Esophagus muscularis mucosa (tissue), 4 donors: ENCODE measurements at places on chromosomes 11 and 22. TPM values are rescaled to one million over a fixed set of nuclear protein-coding genes. Genes with fewer than 3 reads are reported as not detected.
A peak's percentile ranks its signal among the peaks of the same experiment; 100 is the strongest.

GRCh38 chr11:119608781-119609180 is 120.2 kb downstream of the NECTIN1 start:
- no peak for DNase-seq

DNA sequence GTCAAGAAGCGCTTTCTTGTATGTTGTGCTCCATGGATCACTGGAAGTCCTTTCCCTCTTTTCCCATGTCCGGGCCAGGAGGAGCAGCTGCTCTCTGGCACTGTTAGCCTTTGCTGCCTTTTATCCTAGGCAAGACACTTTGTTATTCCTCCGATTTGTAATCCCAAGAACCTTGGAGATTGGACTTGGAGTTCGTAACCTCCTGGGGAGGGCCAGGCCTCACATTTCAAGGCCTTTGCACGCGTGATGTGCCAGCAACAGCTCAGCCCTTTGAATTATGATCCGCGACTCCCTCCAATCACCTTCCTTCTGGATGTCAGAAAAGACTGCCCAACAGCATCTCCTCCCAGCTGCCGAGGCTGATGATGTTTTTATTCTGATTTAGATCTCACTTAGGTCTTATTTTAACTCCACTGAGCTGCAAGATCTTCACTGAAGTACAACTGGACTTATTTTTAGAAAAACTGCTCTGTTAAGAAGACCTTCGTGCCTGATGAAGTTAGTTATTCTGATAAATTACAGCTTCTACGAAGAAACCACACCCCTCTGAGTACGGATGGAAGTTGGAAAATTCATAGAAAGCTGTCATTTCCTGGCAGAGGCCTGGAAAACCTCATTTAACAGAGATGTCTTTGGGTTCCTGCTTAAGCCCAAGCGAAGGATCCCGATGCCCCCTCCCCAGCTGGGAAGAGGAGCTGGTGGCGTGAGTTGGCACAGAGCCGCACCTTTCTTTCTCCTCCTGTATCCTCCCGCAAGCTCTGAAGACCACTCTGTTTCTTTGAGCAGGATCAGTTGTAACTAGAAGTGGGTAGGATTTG is 62.4 kb downstream of the PARVB start:
- DNase-seq: peak; percentile 94

The PSMC3 gene
- 193 TPM for total RNA-seq

The SYT12 gene
- not detected for total RNA-seq

GRCh38 chr11:108873941-108874340 is 209.1 kb downstream of the DDX10 start:
- no peak for DNase-seq

The CHRNA10 gene
- total RNA-seq: 1.7 TPM

GRCh38 chr11:71519546-71519945 is 7.5 kb upstream of the KRTAP5-7 start:
- no peak for DNase-seq

- no peak for DNase-seq
Observed at GRCh38 chr11:79414644-79415317, 26.0 kb downstream of the TENM4 start.

The C11orf42 gene
- total RNA-seq: not detected

The MISFA gene
- not detected for total RNA-seq

GRCh38 chr22:42066126-42066761 is 4.4 kb downstream of the NAGA start:
- DNase-seq: no peak

DNA sequence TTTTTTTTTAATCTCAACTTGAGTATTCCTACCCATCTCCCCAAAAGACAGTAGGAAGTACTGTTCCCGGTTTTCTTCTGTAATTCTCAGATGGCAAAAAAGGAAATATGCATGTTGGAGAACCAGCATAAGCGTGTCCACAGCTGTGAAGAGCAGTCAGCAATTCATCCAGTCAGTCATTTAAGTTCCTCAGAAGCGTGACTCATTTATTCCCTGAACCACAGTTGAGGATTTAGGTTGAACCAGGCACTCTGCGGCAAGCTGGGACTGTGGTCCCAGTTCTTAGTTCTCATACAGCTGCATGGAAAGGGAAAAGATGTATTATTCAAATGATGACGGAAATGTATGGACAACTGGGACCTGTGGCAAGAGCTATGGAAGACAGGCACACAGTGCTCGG is 61.0 kb upstream of the MYO18B start:
- DNase-seq: no peak

DNA sequence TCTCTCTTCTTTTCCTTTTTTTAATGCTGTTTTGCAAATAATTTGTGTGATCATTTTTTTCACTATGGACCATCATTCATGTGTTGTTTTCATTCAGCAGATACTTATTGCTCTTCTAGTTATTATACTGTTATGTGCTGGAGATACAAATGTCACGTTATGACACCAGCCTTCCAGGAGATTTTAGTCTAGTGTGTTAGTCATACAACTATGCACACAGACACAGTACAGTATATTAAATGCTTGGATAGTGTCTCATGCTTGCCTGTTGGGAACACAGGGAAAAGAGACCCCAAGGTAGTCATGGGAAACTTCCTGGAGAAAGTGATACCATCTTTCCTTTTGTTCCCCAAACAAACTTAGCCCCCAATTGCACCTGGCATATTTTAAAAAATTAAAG is 116.1 kb downstream of the UVRAG start:
- no peak for DNase-seq

DNA sequence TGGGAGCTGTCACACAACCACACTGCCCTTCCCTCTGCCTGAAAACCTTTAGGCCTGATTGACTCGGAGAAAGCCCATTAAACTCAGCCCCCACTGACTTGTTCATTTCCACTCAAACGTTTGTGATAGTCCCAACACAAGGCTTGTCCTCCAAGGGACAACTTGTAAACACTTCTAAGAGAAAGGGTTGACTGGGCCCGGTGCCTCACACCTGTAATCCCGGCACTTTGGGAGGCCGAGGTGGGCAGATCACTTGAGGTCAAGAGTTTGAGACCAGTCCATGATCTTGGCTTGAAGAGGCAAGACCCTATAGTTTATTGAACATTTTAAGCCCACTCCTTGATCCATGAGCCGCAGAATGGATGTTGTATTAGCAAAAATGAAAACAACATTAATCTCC is 63.3 kb upstream of the PRODH start:
- no peak for DNase-seq

GRCh38 chr11:103067118-103067517 is 24.8 kb downstream of the DCUN1D5 start:
- DNase-seq: no peak

GRCh38 chr11:70713988-70714665 is 315.8 kb downstream of the CTTN start:
- DNase-seq: no peak

The ARHGAP1 gene
- 139 TPM for total RNA-seq

The RASSF10 gene
- total RNA-seq: not detected

The FAU gene
- total RNA-seq: 465 TPM

- no peak for DNase-seq
Observed at GRCh38 chr11:40292721-40293508, 1166.5 kb downstream of the LRRC4C start.

DNA sequence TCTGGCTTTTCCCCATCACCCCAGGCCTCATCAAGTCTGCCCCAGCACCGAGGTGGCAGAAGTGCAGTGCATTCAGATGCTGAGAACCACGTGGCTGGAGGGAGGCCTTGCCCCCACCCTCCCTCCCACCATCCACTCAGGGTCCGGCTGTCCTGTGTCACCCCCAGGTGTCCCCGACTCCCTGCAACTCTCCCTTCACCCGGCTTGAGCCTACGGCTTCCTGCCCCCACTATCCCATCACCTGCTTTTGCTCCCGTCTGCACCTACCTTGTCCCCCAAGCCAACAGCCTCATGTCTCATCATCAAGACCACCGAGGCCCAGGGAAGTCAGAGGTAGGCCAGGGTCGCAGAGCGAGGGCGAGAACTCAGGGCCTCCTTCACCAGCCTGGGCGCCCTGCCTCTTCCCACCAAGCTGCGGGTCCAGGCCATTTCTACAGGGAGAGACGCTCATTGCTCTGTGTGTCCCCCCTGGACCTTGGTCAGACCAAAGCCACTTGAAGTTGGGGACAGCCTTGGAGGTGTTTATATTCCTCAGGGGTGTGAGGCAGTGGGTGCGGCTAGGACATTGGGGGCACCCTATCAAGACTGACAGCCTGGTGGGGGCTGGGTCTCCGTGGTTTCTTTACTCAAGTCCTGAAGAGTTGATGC is 66.2 kb upstream of the CCND1 start:
- DNase-seq: no peak

DNA sequence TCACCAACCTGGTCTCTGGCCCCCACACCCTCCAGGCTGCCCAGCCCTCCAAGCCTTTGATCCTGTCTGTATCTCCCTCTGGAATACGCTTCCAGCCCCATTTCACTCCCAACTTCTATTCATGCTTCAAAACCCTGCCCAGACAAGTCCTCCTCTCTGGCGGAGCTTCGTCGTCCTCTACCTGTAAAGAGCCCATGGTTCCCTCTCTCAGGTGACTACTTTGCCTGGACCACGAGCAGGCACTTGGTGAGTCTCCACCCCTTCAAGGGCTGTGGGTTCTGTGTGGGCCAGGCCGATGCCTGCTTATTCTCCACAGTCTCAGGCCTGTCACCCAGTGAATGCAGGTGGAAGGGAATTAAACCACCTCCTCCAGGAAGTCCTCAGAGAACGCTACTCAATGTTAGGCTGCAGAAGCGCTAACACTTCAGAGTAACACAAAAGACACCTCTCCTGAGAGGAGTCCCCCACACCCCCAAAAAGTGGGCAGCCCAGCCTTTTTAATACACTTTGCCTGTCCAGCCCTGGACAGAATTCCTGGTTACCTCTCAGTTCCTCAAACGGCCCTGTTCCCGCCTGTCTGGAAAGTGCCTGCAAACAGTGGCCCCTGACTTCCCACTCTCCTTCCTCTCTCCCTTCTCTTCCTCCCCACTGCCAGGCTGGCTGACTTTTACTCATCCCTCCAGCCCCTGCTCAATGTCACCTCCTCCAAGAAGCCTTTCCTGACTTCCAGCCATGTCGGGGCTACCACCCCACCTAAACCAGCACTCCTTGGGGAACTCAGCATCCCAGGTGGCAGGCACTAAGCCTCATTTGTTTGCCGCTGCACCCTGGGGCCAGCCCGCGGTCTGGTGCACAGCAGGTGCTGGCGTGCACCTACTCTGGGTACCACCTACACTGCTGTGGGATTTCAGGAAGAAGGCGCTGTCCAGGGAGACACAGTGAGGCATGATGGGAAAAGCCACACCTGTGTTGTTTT is 9.0 kb downstream of the RAC2 start:
- DNase-seq: no peak

DNA sequence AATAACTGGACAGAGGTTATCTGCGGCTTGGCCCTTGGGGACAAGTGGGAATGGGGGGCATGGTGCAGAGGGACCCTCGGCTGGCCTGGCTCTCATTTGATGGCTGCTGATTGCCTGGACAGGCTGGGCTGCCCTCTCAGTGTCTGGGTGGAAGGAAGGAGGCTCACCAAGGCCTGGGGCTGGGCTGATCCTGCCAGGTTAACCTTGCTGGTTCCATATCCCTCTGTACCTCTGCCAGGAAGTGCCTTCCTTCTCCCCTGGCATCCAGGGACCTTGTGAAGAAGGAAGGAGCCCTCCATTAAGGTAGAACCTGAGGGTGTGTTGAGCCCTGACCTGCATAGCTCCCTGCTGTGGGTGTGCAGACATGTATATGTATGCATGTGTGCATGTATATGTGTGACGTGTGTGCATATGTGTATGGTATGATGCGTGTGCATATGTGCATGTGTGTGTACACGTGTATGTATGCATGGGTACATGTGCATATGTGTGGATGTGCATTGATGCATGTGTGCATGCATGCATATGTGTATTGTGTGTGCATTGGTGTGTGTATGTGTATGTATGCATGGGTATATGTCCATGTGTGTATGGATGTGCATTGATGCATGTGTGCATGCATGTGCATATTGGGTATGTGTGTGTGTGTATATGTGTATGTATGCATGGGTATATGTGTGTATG is 433.9 kb downstream of the TBC1D22A start:
- no peak for DNase-seq

The METTL15 gene
- 10.0 TPM for total RNA-seq

The HTR3B gene
- not detected for total RNA-seq

GRCh38 chr22:19844377-19845053 is 10.2 kb downstream of the GNB1L start:
- DNase-seq: no peak
